Dermis microvascular lymphatic vessel endothelial cell (primary cell): ENCODE measurements at places on chromosomes 2 and 18.

GRCh38 chr2:72325592-72326422 lies 178.1 kb upstream of the CYP26B1 start:
- peak; percentile 21 for DNase-seq

GRCh38 chr2:234071664-234072063 lies 21.2 kb downstream of the SPP2 start:
- no peak for DNase-seq

- no peak for DNase-seq
Measured at GRCh38 chr2:207286106-207286505, 120.4 kb upstream of the KLF7 start.

DNA sequence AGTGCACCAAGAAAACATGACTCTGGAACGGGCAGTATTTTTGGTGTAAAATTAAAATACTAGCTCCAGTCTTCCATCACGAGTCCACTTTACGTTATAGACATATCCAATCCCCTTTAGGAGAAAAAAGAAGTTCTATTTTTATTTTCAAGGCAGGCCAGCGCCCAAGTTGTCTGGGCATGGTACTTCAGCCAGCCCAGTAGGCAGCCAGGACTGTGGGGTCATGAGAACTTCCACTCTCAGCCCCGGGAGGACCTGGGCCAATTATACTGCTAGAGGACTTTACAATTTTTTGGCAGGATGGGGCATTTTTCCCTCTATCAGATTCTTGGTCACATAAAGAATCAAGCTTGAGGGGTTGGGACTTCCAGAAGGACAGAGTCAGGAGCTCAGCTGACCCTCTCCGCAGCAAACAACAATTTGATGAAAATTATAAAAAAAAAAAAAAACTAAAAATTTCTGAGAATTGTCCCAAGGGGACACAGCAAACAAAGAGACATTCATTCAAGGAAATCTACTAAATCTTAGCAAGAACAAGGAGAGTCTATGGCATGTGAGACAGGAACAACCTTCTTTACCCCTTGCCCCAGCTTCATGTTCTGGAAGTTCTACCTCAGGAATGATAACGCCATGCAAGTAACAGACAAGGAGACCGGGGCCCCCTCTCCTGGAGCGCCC lies 37.3 kb upstream of the B3GNT2 start:
- no peak for DNase-seq

GRCh38 chr2:33081691-33082090 lies 134.9 kb downstream of the LTBP1 start:
- no peak for DNase-seq

DNA sequence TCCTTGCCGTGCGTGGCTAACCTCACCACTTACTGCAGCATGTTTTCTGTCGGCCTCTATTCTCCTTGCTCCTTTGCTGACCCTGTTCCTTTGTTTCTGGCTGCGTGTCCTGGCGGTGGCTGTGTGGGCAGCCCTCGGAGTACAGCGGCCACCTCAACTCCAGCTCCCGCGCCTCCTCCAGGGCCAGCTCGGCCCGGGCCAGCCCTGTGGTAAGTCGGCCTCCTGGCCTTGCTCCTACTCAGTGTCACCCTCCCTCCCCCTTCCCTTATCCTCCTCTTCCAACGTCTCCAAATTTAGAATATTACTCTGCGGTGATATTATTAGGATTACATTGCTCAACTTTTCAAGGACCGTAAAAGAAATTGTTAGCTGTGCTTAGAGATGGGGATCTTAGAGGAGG lies 59.5 kb upstream of the RBM44 start:
- DNase-seq, result no peak

DNA sequence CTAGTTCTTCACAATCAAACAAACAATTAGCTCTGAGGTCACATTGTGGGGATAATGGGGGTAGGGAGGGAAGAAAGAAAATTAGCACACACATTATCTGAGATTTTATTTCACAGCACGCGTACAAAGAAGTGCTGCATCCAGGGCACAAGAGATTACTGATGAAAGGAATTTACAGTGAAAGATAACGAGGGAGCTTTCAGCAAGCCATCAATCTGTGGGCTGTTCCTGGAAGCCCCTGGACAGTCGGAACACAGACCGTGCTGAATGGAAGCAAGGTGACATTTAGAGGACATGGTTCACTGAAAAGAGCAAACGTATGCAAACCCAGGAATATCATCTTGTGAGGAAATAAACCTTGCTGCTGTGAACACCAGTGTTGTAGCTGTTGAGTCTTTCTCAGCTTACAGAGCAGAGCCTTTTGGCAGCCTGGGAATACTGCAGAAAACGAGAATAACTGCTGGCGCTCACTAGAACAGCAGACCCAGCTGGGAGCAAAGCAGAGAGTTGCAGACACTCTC lies 63.2 kb downstream of the SCG2 start:
- no peak for DNase-seq

GRCh38 chr2:28607730-28608499 lies 112.1 kb downstream of the PLB1 start:
- DNase-seq, result no peak

DNA sequence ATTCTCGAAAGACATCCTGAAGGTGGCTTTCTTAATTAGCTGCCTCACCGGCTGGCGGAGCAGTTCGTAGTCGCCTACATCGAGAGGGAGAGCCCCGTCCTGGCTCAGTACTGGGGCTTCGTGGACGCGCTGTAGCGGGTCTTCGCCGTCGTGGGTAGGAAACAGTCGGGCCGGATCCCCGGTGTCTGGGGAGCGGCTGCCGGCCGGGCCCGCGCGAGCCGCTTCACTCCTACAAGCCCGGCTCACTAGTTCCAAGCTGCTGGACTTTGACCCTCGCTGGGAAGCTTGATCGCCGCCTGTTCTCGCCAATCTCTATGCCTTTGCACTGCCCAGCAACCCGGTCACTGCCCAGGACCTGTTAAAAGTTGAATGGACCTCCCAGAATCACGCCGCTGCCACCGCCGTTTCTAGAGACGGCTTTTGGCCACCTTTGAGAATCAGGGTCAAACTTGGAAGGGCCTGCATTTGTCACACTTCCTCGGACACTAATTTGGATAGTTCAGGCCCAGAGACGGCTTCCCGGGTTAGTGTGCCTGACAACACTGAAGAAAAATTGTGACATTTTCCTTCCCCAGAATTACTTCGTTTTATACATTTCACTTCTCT lies 41.4 kb upstream of the AKAIN1 start:
- peak; percentile 49 for DNase-seq

- no peak for DNase-seq
Measured at GRCh38 chr2:6968319-6969100, 51.3 kb downstream of the RNF144A start.

- DNase-seq, result no peak
Measured at GRCh38 chr2:223632826-223633225, 30.7 kb upstream of the SCG2 start.

DNA sequence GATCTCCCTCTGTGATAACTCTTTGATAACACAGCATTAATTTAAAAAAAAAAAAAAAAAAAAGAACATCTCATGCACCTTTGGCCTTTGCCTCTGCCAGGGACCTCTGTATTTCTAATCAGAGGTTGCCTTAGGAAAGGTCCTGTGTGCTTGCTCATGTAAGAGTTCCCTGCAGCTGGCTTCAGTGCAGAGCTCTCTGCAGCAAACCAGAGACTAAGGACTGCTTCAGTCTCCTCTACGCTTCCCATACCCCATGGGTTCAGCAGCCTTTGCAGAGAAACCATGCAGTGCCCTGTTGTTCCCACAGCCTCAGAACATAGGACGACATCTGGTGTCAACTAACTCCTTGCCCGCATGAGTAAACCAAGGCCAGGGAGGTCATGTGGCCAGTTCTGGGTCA lies 236.6 kb upstream of the KLHL29 start:
- DNase-seq, result no peak

- DNase-seq, result no peak
Measured at GRCh38 chr2:77666251-77666980, 144.2 kb upstream of the LRRTM4 start.

- DNase-seq, result no peak
Measured at GRCh38 chr2:204364860-204365535, 180.3 kb upstream of the PARD3B start.

GRCh38 chr2:232887171-232887850 lies 17.2 kb downstream of the SNORC start:
- DNase-seq, result no peak

DNA sequence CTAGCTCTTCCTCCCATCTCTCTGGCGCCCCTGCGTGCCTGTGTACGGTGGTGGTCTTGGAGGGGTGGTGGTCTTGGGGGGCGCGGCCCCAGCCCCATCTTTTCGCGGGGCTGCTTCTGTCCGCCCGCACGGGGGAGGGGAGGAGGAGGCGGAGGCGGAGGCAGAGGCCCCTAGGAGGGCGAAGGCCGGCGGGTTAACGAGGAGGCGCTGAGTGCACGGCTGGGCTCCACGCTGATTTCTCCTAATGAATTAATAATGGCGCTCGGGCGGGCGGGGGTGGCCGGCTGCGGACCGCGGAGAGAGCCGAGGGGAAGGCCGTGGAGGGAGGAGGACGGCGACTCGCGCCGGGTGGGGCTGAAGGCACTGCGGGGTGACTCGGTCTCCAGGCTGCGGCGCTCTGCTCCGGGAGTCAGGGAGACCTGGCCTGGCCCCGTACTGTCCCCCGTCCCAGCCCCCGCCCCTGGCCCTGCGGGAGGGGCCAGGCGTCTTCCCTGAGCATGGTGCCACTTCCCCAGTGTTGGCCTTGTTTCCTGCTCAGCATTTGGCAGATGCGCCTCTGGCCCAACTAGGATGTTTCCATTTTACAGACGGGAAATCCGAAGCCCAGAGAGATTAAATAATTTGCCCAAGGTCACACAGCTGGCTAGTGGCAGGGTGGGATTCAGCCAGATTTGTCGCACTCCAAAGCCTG lies 6.0 kb downstream of the GAREM2 start:
- peak; percentile 26 for DNase-seq

DNA sequence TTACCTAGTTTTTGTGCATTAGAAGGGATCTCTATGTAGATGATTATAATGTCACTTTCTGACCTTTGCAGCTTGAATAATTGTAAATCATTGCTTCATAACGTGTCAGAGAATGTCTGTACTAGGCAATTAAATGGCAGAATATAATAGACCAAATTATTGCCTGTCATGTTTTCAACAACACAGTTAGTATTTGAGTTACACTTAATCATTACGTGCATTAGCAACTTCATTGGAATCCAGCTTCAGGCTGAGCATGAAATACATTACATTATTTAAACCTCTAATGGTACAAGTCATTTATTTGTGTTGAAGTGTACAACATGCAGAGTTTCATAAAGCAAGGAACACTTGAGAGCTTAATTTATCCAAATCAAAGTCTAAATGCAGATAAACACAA lies 48.0 kb downstream of the ZNF407 start:
- no peak for DNase-seq

DNA sequence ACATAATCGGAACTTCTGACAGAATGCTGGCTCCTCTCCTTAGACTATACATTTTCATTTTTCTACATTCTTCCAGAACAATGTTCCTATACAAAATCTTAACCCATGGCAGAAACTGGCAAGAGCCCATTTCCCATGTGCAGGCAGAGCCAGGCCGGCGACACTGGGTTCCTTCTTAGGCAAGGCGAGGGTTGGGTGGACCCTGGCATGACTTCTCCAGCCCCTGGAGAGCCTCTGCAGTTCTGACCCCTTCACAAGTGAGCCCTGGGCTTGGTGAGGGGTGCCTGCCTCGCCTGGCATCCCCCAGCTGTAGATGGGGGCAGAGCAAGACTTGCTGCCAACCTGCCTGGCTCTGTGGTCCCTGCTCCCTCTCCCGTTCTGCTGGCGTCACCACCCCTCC lies 5.0 kb downstream of the GYPC start:
- DNase-seq, result no peak

GRCh38 chr2:63121055-63121834 lies 70.6 kb downstream of the OTX1 start:
- DNase-seq, result no peak

- DNase-seq, result no peak
Measured at GRCh38 chr2:133266926-133267590, 301.2 kb downstream of the NCKAP5 start.

DNA sequence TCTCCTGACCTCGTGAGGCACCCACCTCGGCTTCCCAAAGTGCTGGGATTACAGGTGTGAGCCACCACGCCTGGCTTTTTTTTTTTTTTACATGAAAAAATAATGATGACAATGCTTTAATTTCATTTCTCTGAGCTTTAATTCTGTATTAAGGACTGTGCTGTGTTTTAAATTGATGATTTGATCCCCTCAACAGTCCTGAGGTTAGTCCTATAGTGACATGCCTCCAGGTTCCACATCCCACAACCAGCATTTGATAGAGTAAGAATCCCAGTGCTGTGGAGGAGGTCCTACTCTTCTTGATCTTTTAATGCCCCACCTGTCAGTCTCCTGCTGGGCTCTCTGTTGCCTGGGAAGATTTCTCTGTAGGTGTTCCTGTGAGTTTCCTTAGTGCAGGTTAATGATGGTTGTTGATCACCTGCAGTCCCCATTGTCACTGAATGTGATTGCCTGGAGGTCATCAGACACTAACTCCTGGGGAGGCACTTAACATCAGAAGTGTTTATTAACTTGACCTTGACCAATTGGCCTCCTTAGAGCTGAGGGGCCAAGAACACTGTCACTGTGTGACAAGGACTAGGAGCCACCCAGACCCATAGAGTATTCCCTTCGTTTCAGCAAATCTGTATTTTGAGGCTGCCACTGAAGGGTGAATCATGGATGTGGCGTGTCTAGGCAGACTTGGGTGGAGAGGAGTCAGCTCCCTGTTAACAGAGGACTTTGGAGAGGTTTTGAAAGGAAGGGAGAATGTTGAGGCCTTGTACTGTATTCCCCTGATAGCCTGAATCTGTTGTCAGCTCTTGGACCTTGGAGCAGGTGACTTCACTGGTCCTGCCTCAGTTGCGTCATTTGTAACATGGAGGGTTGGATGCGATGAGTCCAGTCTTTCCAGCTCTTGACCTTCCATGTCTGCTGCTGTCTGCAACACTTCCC lies 11.5 kb downstream of the ASAP2 start:
- DNase-seq, result no peak

- DNase-seq, result no peak
Measured at GRCh38 chr2:134395779-134396178, 141.9 kb downstream of the MGAT5 start.

GRCh38 chr2:25825238-25825637 lies 53.0 kb downstream of the ASXL2 start:
- DNase-seq, result no peak

- DNase-seq, result no peak
Measured at GRCh38 chr2:149329068-149329467, 1.3 kb upstream of the LYPD6 start.

DNA sequence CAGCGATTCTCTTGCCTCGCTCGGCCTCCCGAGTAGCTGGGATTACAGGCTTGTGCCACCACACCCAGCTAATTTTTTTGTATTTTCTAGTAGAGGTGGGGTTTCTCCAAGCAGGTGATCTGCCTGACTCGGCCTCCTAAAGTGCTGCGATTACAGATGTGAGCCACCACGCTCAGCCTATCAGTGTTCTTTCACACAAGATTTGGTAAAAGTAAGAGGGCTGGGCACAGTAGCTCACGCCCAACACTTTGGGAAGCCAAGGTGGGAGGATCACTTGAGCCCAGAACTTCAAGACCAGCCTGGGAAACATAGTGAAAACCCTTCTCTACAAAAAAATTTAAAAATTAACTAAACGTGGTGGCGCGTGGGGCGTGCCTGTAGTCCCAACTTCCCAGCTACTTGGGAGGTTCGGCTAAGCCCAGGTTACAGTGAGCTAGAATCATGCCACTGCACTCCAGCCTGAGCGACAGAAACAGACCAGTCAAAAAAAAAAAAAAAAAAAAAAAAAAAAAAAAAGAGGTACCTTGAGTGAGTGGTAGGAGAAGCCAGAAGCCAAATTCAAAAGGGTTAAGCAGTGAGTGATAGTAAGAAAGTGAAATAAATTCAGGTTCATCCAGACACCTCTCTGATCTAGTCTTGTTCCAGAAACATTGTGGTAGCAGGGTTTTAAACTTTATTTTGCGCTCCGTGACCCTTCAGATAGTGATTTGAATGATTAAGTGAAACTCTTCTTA lies 981 bp downstream of the MRPL53 start:
- DNase-seq, result no peak

GRCh38 chr18:44546954-44547353 lies 133.7 kb upstream of the SETBP1 start:
- DNase-seq, result no peak
